ENCODE measurements at places on chromosomes 11 and 22.

DNA sequence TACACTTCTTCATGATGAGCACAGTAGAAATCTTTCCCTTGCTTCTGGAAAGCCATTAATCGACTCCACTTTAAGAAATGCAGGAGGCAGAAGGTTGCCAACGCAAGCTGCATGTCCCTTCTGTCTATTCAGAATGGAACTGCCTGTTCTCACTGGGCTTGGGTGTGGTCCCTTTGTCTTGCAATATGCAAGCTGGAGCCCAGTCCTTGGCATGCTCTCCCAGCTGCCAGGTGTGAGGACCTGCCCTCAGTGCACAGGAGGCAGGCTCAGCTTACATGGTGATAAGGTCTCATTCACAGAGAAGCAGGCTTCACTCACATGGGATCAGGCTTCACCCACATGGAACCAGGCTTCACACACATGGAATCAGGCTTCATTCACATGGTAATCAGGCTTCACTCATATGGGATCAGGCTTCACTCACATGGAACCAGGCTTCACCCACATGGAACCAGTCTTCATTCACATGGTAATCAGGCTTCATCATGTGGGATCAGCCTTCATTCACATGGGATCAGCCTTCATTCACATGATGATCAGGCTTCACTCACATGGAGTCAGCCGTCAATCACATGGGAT lies 59.2 kb upstream of the USP47 start:
- DNase-seq, result no peak

GRCh38 chr11:68560216-68560615 lies 99.7 kb downstream of the PPP6R3 start:
- no peak for DNase-seq

DNA sequence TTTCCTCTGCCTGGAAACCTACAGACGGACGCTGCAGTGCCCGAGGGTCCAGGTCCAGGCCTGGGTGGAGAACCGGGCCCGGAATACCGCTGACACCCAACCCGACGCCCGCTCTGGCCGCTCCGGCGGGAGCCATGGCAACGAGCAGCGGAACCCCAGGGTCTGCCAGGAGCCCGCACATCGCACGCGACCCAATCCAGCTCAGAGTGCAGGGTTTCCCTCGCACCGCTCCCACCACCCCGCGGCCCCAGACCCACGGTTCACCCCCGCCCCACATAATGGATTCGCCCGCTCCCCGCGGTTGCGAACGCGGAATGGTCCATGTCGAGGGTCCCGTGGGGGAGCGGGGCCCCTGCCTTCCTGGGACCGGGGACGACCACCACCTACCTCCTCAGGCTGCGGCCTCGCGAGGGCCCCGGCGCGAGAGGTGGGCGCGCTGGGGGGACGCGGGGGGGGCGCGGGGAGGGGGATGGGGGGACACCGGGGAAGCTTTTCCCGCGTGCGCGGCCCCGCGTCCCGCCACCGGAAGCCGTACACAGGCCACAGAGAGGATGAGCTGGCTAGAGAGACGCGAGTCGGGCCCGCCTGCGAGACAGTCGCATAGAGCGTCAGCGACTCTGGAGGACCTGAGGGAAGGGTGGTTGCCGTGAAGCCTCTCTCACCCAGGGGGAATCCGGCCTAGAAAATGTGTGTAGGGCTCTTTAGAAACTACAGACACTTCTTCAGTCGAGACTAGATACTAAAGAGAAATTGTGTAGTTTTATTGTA lies at the start of gene SSRP1:
TSS of gene SSRP1 (minus strand) at position 550 of the 768 bp plus-strand sequence. CDS start 771 bp downstream, outside the sequence.
- DNase-seq, result peak; percentile 90

GRCh38 chr11:2508793-2509192 lies 64.0 kb downstream of the KCNQ1 start:
- no peak for DNase-seq

DNA sequence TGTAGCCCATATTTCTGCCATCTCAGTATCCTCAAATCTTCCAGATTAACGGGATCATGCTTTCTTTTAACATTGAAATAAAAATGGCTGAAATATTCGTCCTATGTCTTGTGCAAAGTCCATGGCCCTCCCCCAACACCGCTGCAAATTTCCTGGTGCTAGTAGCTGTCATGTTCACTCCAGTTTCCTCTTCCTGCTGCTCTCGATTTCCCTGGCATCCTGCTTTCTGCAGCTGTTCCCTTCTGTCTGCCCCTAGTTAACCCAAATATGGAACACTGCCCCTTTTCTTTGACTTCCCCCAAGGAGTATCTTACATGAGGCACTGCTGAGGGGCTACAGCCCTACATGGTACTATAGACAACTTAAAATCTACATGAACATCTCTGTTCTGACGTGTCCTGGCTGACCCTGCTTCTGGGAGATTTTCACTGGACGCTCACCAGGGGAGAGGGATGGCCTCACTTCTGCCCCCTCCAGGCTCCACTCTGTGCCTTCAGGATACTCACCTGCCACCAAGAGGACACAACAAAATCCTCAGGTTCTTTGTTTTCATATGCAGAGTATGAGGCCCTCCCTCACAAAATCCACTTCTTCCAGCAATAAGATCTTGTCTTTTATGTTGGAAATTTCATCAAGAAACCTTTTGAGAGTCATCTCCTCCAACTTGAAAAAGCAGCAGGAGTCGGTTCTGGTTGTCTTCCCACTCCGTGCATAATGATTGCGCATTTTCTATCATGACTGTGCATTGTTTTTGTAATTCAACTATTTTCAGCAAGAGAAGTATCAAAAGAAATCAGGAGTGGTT lies 29.5 kb upstream of the SCUBE2 start:
- DNase-seq, result no peak

DNA sequence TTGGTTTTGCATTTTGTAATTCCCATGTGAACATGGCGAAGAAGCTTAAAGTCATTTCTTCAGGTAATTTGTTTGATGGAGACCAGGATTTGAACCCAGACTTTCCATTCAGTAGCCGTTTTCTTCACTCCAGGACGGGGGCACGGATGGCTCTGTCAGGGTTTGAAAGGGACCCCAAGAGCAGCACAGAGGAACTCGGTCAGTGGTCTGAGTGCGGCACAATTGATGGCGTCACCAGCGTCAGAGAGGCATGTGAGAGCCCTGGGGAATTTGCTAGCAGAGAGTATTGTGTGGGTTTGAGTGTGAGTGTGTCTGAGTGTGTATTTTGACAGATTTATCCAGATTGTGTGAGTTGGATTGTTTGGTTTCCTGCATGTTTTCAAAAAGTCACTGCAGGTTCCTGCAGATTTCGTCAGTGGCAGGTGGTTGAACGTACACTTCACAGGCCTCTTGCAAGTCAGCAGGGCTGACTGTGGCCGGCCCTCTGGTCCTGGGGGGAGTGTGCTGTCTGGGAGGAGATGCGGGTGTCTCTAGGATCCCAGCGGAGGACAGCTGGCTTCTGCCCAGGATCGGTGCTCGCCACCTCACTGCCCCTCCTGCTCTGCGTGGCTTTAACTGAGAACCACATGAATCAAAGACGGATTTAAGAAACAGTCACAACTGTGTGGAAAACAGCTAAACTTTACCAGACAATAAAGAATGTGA lies 199.3 kb downstream of the TBC1D22A start:
- DNase-seq, result no peak

DNA sequence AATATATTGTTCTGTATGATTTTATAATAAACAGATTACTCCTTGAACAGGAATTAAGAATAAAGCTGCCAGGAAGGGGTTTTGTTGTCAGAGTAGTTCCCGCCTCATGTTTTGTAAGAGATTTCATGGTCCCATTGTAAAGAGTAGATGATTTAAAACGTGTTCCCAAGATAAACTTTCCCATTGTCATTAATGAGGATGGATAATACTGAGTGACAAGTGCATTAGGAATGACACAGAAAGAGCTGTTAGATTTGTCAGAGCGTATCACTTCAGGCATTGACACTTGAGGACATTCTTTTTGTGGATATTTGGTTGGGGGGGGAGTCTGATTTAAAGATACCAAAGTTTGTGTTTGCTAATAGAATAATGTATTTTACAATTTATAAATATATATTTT lies 147.0 kb downstream of the PAX6 start:
- no peak for DNase-seq

DNA sequence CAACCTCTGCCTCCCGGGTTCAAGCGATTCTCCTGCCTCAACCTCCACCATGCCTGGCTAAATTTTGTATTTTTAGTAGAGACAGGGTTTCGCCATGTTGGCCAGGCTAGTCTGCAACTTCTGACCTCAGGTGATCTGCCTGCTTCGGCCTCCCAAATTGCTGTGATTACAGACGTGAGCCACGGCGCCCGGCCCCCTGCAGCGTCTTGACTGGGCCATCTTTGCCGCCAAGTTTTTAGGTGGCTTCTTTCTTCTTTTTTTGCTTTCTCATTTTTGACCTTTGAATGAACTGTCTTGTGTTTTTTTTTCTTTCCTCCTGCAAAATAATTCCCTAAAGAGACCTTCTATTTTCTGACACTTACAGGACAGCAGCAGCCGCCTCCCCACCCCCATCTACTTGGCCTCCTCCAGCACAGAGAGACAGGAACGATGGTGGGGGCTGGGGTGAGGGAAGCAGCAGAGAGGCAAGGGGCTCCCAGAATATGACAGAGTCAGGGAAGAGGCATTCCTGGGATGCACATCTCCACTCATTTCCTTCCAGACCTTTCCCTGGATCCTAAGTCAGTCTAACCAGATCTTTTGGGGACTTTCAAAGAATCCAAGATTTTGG lies 92.6 kb upstream of the ALX4 start:
- no peak for DNase-seq

GRCh38 chr11:82146789-82147188 lies 586.9 kb downstream of the FAM181B start:
- DNase-seq, result no peak

DNA sequence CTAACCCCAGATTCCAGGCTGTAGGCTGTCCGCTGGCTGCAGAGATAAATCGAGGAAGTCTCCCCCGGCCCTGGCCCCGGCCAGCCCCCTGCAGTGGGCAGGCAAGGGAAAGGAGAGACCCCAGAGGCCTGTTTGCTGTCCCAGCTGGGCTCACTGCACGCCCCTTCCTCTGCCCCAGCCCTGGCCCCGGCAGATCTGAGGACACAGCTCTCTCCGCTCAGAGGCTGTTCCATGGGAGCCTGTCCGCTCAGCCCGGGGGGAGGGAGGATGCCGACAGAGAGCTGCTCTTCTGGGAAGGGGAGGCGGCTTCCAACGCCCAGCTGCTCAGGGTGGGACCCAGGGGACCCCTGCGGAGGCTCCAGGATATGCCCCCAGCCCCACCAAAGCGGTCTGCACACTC lies 37.7 kb upstream of the H19 start:
- no peak for DNase-seq

GRCh38 chr11:72292106-72292785 lies 48.3 kb upstream of the PHOX2A start:
- no peak for DNase-seq

DNA sequence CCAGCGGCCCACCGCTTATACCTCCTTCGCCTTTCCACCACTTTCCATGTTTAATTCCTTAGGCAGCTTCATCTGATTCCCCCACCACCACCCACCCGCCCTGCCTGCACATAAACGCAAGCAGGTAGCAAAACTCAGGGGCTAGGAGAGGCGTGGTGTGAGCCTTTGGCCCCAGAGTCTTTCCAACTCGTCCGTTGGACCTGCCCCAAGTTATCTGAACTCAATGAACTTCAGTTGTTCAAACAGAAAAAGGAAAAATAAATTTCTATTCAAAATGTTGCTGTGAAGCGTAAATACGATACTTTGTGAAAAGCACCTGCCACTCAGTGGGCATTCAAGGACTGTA lies 814 bp upstream of the CDON start:
- DNase-seq, result no peak

DNA sequence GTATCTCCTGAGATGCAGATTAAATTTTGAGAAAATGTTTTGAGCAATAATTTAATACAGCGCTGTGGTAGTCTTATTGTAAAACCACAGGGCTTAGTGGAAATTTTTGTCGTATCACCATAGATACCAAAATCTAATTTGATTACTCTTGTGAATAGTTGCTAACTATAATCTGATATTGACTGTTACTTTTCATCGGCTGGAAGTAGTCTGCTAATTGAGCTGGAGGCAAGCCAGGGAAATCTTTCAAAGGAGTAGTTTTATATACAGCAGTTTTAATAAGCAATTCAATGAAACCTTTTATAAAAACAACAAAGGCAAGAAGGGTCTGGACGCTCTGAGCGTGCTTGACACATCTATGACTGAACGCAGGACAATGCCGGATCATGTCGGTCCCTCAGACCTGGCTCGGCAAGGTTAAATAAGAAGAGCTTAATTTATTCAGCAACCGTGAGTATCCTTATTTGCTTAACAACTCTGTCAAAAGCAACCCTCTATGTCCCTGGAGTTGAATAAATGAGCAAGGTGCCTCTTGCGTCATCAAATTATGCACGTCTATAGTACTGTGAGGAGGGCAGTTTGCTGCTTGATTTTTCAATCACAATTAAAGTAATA lies 121.2 kb downstream of the NCAM1 start:
- DNase-seq, result no peak

- DNase-seq, result no peak
Measured at GRCh38 chr22:37065180-37065579, 13.6 kb downstream of the KCTD17 start.

- no peak for DNase-seq
Measured at GRCh38 chr11:88683024-88683423, 345.5 kb upstream of the CTSC start.

GRCh38 chr22:37328017-37328416 lies 45.7 kb downstream of the CYTH4 start:
- no peak for DNase-seq

DNA sequence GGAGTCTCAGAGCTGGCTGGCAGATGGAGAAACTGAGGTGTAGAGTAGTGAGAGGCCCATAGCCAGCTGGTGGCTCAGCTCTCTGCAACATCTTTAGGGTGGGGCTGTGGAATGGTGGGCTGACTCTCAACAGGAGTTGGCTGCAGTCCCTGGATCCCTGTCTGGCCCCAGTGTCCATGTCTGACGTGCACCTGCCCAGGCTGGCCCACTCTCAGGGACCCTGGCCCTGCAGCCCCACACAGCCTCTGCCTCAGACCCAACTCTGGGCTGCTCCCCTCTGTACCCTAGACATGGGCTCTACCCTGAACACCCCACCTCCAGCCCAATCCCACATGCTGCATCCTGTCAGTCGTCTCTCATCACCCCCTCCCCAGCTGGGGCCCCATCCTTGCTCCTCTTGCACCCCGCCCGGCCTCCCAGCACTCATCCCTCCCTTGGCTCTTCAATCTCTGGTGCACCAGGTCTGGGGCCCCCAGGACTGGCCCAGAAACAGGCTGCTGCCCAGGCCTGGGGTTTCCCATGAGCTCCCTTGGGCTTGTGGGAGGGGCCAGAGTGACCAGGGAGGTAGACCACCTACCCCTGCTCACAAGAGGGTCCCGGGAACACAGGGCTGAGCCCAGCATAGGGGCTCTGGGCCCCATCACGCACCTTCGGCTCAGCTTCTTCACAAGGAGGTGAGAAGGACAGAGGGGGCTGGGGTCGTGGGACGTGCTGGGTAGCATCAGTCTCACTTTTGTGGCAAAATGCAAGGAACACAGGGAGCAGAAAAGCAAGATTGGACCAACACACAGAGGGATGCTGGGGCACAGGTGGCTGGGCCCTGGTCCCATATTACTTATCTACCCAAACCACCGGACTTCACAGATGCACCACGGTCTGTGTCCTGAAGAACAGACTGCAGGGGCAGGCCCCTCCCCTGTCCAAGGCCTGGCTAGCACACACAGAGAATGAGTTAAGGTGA lies 31.5 kb downstream of the ARVCF start:
- DNase-seq, result no peak

All from activated T-cell treated with anti-CD3 and anti-CD28 coated beads, Interleukin-2, amount 50 U/mL, for 48 hours (primary cell).